ENCODE measurements at places on chromosomes 1 and 21.

DNA sequence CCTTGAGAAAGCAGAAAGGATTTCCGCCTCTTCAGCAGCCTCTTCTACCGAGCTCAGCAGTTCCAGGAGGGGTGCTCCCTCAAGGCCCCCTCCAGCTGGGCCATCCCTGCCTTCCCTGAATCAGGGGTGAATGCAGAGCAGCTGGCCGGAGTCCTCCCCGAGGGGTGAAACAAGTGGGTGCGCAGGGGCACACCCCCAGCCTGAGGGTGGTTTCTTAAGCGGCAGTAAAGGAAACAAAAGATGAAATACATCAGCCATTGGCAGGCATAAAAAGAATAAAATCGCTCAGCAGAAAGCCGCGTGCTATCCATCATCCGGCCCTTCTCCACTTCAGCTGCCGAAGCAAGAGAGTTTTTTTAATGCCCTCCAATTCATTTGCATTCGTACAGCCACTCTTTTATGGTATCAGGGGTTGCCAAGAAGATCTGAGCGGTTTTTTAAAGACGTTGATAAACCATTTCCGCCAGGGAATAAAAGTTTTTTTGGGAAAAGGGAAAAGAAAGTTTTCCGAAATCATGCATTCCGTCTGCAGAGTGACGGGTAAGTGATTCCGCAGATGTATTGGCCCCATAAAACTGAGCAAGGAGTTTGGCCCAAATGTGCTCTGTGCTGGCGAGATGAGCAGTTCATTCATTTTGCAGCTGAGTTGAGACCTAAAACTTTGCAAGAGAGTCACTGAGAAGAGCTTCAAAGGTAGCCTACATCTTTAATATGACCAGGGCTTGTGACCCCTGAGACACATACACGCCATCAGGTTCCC is 73.7 kb upstream of the ZC3H12A start:
- DNase-seq: no peak

GRCh38 chr1:109996476-109996875 is 11.9 kb downstream of the AHCYL1 start:
- no peak for DNase-seq

DNA sequence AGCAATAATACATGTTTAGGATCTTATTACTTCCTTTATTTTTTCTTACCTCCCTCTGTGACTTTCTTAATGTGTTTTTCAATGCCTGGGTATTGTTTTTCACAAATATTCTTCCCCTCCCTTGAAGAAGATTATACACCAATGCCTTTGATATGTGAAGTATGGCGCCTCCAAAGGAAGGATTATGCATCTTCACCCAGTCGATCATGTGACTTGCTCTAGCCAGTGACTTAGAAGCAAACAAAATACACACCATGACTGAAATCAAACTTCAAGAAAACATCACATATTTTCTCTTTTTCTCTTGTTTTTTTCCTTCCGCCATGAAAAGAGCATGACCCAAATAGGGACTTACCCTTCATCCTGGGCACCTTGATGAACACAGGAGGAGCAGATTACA is 297.1 kb downstream of the NCAM2 start:
- no peak for DNase-seq

- no peak for DNase-seq
Measured at GRCh38 chr1:233082778-233083550, 132.6 kb downstream of the NTPCR start.

DNA sequence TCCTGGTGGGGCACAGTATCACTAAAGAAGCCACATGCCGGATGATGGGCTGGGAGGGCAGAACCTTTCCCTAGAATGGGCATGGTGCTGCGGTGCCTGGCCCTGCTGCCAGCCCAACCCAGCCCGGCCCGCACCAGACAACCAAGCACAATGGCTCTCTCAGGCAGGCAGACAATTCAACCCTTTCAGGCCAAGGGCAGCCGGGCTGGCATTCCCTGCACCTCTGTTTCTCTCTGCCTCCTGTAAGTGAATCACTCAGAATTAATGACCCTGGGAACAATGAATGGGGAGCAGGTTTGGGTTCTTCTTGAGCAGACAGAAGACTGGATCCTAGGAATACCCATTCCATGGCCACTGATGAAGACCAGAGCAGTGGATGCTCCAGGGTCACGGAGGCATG is 41.0 kb upstream of the IFFO2 start:
- no peak for DNase-seq

- no peak for DNase-seq
Measured at GRCh38 chr1:215119719-215120365, 37.3 kb downstream of the KCNK2 start.

Data from HEK293T (cell line).